ENCODE measurements at places on chromosomes 3 and 15.

GRCh38 chr15:51332206-51333147, 5.9 kb downstream of the CYP19A1 start:
- no peak for DNase-seq

GRCh38 chr3:167304077-167304476, 76.0 kb downstream of the ZBBX start:
- DNase-seq: no peak

GRCh38 chr15:50531766-50532165, 14.7 kb downstream of the USP50 start:
- DNase-seq: no peak

- DNase-seq: peak; percentile 73
These were observed 44.9 kb upstream of the MANF start for GRCh38 chr3:51340013-51340829.

- no peak for DNase-seq
These were observed 194.6 kb upstream of the TPM1 start for GRCh38 chr15:62847900-62848489.

DNA sequence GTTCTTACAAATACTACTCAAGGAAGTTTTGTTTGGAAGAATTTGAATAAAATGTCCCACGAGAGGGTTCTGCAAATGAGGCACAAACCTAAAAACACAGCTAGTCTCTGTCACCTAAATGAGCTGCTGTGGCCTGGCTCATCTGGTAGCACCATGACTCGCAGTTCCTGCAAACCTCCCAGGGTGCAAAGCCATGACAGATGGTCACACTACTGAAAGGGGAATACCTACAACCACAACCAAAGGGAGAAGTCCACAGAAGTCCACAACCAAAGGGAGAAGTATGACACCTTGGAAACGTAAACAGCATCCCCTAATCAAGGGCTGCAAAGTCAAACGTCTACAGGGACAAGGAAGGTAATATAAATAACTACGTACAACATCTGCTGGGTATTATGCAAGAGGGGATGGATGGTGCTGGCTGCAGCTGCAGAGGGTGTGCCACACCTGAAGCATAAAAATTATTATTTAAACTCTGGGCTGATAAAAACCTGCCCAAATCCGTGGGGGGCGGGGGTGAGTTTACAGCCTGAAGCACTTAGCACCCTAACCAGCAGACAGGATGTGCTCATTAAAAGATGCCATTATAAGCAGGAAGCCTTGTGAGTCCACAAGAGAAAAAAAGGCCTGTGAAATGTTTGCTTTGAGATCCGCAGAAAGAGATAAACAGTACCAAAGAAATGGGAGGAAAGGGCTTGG, 184.0 kb downstream of the MAGI1 start:
- no peak for DNase-seq

DNA sequence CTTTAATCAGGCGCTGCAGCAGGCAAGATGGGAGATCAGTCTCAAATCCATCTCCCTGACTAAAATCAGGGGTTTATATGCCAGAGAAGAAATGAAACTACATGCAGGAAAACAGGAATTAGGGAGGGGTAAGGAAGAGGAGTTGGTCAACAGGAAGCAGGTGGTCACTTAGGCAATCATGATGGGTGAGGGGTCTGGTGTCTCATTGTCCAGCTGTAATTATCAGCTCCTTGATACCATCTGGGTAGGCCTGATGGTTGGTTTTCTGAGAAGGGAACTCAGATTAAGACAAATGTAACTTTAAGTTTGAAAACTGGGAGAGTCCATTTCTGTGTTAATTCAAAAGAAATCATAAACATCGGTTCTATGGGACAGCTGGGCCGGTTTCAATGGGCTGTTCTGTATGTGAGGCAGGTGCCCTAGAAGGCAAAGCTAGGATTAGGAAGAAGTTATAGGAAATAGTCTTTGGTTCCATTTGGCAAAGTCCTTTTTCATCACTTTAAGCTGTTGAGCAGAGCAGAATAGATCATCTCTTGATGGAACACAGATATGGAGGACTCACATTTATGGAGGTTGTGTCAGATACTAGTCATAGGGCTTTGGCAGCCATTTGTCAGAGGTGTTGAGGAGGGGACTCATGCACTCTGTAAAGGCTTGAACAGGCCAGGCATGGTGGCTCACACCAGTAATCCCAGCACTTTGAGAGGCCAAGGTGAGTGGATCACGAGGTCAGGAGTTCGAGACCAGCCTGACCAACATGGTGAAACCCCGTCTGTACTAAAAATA, 149.4 kb downstream of the VGLL4 start:
- DNase-seq: no peak

DNA sequence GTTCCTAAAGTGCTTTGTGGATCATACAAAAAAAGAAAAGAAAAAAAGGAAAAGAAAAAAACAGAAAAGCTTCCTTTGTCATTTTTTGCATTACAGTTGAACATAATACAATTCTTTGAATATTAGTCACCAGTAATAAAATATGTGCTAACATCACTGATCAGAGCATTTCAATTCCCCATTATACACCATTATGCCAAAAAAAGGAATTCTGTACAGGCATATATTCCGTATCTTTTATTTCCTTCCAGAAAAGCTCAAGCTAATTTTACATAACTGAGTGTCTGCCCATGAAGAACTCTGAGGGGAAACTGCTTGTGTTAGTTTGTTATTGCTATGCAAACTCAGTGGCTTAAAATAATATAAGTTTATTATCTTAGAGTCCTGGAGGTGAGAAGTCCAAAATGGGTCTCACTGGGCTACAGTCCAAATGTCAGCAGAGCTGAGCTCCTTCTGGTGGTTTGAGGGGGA, 377.9 kb downstream of the GAP43 start:
- no peak for DNase-seq

DNA sequence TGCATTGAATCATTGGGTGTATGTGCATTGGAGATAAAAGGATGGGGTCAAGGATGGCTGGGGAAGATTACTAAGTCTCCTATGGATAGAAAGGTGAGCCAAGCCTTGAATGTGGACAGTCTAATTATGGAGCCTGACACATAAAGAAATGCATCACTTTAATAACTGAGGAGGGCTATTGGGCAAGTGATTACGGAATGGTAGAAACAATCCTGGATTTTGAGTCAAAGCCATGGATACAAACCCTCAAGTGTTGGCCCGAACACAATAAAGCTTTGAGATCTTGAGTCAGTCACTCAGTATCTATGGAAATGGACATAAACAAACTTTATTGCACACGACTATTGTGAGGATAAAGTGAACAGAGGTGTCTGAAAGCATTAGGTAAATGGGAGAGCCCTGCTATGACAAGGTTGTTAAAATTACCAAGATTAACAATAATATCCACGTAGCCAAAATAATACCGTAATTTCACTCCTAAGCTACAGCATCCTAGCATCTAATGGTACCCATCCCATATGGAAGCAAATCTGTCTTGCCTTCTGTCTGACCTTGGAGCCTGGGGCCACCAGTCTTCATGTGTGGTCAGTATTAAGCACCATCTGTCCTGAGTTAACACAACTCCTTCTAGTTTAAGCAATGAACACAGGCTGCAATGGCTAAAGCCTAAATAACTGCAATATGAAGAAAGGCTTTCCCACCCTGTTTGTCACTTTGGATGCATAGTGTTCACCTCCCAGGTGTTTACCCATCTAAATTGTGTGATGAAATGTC, 136.9 kb upstream of the PRICKLE2 start:
- no peak for DNase-seq

GRCh38 chr15:50905055-50905454, 3.4 kb upstream of the AP4E1 start:
- no peak for DNase-seq

GRCh38 chr3:146359841-146360240, 108.9 kb upstream of the PLSCR4 start:
- DNase-seq: no peak

GRCh38 chr15:53962646-53963561, 15.3 kb upstream of the UNC13C start:
- no peak for DNase-seq

- DNase-seq: no peak
These were observed 26.4 kb upstream of the ZBED2 start for GRCh38 chr3:111621535-111621934.

GRCh38 chr15:53835309-53835708, 75.8 kb upstream of the WDR72 start:
- DNase-seq: no peak

- DNase-seq: no peak
These were observed 14.4 kb upstream of the ZBTB38 start for GRCh38 chr3:141353652-141354495.

- DNase-seq: no peak
These were observed 352.1 kb downstream of the CHST2 start for GRCh38 chr3:143471705-143472104.

GRCh38 chr15:98744506-98744905, 96.2 kb downstream of the IGF1R start:
- DNase-seq: no peak

DNA sequence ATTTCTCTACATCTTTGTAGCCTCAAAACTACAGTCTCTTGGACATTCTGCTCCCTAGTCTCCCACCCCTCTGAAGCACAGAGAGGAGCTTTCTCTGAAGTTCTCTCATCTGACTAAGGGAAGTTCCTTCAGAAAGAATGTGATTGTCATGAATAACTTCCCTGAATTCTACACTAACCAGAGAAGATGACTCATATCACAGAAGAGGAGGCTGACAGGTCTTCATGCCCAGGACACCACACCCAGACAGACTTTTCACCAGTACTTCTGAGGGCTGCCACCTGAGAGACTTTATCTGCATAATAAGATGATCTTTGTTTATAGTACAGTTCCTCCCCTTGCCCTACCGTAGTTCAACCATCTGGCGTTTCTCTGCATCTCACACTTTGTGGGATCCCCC, 52.8 kb downstream of the CDIN1 start:
- DNase-seq: peak; percentile 3

DNA sequence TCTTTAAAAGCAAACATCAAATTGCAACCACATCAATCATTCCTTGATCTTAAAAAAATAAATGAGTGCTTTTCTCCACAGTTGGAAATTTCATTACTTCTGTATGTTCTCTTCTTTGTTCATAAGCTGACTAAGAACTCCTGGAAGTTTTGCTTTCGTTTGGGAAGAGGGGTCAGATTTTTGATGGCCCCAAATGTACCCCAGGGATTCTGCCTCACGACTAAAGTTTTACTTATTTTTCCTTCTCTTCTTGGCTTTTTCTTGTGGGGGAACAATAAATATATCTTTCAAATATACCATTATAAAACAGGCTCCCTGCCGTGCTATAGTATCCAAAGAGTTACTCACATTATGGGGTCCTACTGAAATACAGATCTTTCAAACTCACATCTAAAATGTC, 215.0 kb upstream of the CDIN1 start:
- DNase-seq: no peak

GRCh38 chr3:25293736-25294135, 134.3 kb upstream of the RARB start:
- no peak for DNase-seq

GRCh38 chr3:151765685-151766084, 32.0 kb downstream of the AADACL2 start:
- DNase-seq: no peak

- no peak for DNase-seq
These were observed 93.7 kb downstream of the FRMD4B start for GRCh38 chr3:69292185-69292584.

- no peak for DNase-seq
These were observed 1.7 kb downstream of the CLRN1 start for GRCh38 chr3:150970665-150971324.

DNA sequence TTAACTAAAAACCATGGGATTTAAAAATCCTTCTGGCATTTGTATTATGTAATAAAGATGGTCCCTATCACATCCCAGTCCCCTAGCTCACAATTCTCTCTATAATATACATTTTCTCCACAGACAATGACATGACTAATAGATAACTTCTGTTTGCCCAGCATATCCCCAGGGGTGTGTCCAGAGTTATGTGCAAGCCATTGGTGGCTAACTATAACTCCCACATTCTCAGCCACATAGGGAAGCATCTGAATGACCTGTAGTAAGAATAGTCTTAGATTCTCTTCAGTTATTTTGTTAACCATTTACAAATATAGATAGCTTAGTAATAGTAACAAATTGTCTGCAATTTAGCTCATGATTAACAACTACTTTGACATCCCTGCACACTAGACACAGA, 52.2 kb upstream of the RBSN start:
- no peak for DNase-seq

- DNase-seq: no peak
These were observed 522.3 kb upstream of the CFAP20DC start for GRCh38 chr3:59572106-59572505.

GRCh38 chr3:21237638-21238037, 513.4 kb downstream of the ZNF385D start:
- no peak for DNase-seq

GRCh38 chr3:153903430-153903829, 217.8 kb upstream of the ARHGEF26 start:
- DNase-seq: no peak

DNA sequence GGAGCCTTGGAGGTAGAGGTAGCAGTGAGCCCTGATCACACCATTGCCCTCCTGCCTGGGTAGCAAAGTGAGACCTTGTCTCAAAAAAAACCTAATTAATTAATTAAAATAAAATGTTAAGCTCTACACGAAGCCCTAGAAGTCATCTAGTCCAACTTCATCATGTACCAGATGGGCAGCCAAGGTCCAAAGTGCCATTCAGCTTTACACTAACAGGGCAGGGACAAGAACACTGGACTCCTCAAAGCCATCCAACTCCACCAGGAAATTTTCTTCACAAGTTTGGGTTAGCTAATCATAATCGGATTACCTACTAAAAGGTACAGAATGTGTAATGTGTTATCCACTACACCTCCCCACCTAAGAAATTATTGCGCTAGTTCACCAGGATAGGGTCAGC, 48.8 kb downstream of the WWTR1 start:
- no peak for DNase-seq

- no peak for DNase-seq
These were observed 6.4 kb upstream of the EID1 start for GRCh38 chr15:48871542-48871941.

GRCh38 chr15:54388746-54389145, 410.5 kb downstream of the UNC13C start:
- no peak for DNase-seq

DNA sequence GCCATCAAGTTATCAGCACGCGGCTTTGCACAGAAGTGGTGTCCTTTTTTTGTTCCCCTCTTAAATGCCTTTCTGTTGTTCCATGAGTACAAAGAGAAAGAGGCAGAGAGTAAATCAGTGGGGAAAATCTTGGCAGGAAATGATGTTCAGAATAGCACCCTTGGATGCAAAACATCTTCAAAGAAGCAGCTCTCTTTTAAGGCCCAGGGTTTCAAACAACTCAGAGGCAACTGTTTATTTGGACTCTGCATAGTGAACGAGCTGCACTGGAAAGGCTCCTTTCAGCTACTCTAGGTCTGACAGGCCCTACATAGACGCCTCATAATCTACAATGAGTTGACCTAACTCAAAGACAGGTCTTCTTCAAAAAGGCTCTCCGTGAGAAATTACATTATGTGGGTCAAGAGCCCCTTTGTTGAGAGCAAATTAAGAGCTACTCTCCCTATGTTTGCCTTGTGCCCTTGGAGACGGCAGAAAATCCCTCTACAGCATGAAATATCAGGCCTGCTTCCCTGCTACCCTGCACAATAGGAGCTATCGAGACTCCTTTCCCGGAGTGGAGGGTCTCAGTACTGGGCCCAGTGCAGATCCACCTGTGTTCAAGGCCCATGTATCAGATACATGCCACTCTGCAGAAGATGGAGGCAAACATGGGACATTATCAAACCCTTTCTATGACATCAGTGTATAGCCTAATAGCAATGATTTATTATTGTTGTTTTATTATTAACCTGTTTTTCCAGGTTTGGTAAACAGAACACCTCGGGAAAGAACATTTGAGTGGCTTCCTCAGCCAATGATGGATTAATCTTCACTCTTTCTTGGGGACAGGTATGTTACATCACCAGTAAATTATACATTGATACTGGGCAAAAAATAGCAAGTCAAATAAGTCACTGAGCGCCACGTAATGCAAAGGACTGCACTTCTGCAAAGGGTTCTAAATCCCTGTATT, 53.1 kb downstream of the HEG1 start:
- DNase-seq: no peak

Measured in amniotic stem cell (primary cell).